ENCODE measurements at places on chromosomes 3 and 15.
A peak's percentile ranks its signal among the peaks of the same experiment; 100 is the strongest.

DNA sequence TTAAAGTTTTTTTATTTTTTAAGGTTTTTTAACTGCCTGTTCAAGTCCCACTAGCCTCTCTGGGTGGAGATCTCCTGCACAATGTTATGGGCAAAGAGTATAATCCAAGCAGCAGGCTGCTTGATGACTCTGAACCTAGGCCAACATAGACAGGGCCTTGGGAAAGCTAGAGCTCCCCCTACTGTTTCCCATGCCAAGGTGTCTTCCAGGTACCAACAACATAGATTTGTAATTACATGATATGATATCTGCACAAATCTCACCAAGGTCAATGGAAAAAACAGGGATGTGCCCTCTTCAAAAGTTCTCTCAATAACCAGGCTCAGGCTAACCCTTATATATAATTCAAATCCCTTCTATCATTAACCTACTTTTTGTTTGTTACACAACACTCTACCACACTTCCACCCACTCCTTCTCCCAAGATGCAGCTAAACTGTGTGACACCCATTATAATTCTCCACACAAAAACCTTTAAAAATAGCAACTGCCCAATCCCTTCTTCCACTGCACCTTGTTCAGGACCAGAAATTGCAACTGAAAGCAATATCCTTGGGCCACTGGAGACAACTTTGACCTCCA lies 43.8 kb downstream of the RBM15B start:
- DNase-seq = peak; percentile 48

- DNase-seq = no peak
Observed at GRCh38 chr15:29962407-29962806, 120.3 kb upstream of the GOLGA8J start.

DNA sequence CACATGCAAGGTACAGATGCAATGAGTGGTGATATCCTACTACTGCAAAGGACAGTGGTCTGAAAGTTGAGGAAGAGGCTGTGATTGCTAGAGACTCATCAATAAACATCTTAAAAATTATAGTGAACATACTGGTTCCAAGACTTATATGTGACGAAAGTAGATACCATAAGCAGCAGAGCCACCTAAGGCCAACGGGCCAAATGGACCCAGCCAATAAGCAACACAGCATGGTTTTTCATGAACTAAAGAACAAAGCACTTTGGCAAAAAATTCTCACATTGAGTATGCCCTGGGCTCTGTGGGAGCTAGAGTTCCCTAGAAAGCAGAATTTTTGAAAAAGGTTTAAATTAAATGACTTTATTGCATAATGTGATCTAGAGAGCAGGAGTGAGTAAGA lies 272.1 kb downstream of the SI start:
- DNase-seq = peak; percentile 5

- no peak for DNase-seq
Observed at GRCh38 chr3:67388738-67389137, 265.7 kb downstream of the SUCLG2 start.

DNA sequence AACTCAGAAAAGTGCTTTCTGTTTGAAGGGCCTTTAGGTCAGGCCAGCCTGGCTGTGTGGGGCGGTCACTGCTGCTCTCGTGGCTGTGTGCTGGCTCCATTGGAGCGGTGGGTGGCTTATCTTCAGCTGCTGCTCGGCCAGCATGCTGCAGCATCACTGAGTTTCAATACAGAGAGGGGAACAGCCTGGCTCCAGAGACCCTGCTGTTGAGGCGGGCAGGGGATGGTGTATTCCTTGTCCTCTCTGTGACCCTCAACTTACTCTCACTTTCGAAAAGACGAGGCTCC lies 248.5 kb upstream of the ONECUT1 start:
- DNase-seq = no peak

GRCh38 chr3:41159588-41160189 lies 39.6 kb upstream of the CTNNB1 start:
- DNase-seq = no peak

- no peak for DNase-seq
Observed at GRCh38 chr15:100785181-100786138, 94.2 kb upstream of the ALDH1A3 start.

GRCh38 chr15:69576948-69577351 lies 124.3 kb downstream of the RPLP1 start:
- DNase-seq = no peak

DNA sequence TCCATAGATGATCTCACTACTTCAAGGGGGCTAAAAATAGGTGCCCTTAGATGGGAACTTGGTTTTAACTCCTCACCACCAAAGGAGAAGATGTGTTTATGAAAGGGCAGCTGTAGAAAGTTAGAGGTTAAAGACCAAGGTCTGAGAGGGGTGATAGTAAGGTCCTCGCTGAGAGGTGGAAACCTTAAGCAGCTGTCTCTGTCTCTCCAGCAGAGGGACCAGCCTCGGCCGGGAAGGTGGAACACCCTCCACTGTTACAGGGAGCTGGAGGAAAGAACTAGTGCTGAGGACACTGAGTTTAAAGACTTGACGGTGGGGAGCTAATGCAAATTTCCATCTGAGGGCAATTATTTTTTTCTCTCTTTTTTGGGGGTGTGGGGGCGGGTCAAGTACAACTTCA lies 8.9 kb upstream of the RLBP1 start:
- DNase-seq = peak; percentile 13

DNA sequence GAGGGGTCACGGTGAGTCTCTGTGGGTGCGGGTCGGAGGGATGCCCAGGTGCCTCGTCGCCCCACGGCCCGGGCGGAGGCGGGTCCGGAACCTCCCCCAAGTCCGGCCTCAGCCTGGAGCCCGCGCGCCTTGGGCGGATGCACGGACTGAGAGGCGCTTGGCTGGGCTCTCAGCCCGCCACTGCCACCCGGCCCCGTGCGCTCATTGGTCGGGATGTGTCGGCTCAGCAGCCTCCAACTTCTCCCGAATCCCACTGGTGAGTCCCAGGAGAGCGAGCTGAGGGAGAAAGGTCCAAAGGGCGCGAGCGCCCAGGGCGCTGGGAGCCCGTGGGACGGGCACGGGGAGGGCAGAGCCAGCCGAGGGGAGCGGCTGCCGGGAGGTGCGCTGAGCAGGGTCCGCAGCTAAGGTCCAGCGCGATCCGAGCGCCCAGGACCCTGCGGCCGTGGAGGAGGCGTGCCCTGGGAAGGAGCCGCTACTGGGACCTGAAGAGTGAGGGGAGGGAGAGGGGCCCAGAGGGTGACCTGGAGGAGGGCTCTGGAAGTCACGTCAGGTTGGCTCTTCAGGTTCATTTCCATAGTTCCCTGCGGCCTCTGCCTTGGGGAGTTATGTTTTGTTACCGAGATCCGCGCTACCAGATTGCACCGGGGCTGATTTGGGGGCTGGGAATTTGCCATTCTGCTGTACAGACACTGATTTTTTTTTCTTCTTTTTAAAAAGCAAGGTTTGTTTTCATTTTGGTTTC lies at the start of gene MME:
Gene MME, plus strand, starts transcription at position 574 of the 742 bp plus-strand sequence. CDS start 3,849 bp downstream, outside the sequence.
- peak; percentile 32 for DNase-seq

GRCh38 chr3:157508461-157508860 lies 5.2 kb upstream of the VEPH1 start:
- DNase-seq = no peak

- DNase-seq = no peak
Observed at GRCh38 chr15:47409600-47409999, 307.7 kb upstream of the SEMA6D start.

DNA sequence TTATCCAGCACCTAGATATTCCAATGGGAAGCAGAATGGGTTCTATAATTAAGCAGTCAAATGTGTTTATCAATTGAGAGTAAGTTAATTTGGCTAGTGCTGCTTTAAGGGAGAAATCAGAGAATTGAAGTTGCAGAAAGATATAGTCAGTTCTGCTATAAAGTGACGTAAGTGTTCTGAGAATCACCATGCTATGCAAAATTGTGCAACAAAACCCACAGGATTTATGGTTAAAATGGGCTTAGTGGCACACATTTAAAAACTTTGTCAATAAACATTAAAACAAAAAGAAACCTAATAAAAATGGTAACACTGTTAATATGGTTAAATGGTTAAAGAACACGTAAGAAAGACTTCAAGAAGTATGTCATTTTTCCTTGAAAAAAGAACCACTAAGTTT lies 74.5 kb downstream of the TMEM108 start:
- DNase-seq = no peak

DNA sequence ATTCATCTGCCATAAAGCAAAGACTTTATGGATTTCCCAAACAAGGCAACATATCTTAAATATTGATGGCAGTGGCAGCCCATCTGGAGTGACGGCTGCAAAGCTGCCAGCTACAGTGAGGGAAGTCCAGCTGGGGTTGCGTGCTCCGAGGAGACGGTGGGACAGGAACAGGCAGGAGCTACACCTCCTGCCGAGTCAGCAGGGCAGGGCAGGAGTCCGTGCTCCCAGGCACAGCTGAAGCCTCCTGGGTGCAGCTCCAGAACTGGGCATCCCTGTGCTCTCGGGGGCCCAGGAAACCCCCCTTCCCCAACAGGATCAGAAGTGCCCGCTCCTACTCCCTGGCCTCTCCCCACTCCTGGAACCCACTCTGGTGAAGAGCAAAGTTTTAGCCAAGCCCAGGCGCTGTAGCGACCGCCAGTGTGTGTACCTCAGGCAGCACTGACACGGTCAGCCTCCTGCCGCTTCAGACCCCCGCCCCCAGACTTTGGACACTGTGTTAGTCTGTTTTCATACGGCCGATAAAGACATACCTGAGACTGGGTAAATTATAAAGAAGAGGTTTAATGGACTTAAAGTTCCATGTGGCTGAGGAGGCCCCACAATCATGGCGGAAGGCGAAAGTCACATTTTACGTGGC lies 556.4 kb upstream of the CCDC54 start:
- DNase-seq = no peak

- no peak for DNase-seq
Observed at GRCh38 chr3:37054370-37054769, 61.1 kb downstream of the MLH1 start.

GRCh38 chr3:196149831-196150301 lies 61.3 kb downstream of the ZDHHC19 start:
- DNase-seq = no peak

DNA sequence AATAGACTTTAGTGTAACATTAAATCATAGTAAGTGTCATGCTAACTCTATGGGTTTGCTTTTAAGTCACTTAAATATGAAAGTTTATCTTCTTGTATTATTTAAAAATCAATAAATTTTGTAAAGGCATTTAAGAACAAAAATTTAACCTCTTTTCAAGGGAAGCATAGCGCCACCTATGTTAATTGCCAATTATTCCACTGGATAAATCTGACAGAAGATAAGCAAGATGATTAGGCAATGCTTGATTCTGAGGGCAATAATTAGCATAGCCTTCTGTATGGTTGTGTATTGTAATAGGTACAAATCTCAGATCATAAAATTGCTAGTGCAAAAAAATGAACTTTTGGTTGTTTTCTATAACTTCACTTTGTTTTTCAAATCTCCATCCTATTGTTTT lies 560.1 kb downstream of the GRM7 start:
- DNase-seq = no peak

GRCh38 chr3:106172780-106173179 lies 304.0 kb upstream of the CBLB start:
- no peak for DNase-seq

GRCh38 chr3:55558316-55558715 lies 71.2 kb upstream of the WNT5A start:
- no peak for DNase-seq

- DNase-seq = no peak
Observed at GRCh38 chr3:111047042-111047441, 24.6 kb upstream of the NECTIN3 start.

DNA sequence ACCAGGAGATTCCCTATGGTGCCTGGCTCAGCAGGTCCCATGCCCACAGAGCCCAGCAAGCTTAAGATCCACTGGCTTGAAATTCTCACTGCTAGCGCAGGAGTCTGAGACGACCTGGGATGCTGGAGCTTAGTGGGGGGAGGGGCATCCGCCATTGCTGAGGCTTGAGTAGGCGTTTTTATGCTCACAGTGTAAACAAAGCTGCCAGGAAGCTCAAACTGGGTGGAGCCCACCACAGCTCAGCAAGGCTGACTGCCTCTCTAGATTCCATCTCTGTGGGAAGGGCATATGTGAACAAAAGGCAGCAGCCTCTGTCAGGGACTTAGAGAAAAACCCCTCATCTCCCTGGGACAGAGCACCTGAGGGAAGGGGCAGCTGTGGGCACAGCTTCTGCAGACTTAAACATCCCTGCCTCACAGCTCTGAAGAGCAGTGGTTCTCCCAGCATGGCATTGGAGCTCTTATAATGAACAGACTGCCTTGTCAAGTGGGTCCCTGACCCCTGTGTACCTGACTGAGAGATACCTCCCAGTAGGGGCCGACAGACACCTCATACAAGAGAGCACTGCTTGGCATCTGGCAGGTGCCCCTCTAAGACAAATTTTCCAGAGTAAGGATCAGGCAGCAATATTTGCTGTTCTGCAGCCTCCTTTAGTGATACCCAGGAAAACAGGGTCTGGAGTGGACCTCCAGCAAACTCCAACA lies 231.5 kb upstream of the SETMAR start:
- DNase-seq = no peak

GRCh38 chr3:80750637-80751036 lies 982.8 kb upstream of the ROBO1 start:
- DNase-seq = no peak

Data from Caco-2 (cell line).